ENCODE measurements at places on chromosomes 6 and 20.

DNA sequence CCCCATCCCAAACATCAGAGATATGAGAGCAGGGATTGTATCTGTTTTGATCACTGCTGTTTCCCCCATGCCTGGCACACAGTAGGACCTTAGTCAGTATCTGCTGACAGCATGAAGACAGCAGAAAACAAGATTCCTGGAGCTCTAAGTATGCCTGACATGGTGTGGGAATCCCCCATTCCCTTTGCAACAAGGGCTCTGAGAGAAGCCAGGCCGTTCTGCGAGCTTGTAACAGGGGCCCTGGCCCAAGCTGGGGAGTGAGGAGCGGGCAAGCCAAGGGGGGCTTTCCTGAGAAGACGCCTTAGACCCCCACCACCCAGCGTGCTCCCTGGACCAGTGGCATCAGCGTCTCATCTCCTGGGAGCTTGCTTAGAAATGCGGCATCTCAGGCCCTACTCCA is 25.2 kb downstream of the PREX1 start:
- DNase-seq: no peak

GRCh38 chr6:105819745-105820144 is 266.4 kb upstream of the PRDM1 start:
- no peak for DNase-seq

DNA sequence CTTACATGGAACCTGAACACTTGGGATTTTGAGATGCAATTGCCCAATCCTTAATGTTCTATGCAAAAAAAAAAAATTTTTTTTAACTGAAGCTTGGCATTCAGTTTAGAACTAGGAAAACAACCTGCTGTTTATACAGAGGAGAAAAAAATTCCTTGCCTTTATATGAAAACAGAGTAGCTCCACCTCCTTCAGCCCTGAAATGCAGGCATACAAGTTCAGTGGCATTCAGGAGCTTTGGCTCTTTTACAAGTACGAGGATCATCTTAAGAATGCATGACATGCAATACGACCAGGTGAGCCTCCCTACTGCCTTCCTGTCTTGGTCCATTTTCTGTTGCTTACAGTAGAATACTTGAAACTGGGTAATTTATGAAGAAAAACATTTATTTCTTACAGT is 20.4 kb downstream of the PAX1 start:
- no peak for DNase-seq

DNA sequence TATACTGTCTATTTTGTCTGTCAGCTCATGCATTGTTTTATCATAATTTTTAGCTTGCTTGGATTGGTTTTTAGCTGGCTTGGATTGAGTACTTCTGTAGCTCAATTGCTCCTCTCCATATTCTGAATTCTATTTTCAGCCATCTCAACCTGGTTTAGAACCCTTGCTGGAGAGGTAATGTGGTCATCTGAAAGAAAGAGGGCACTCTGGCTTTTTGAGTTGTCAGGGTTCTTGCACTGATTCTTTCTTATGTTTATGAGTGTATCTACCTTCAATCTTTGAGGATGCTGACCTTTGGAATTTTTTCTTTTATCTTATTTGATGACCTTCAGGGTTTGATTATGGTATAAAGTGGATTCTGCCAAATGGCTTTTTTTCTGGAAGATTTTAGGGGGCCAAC is 632.7 kb upstream of the ID4 start:
- DNase-seq: no peak

DNA sequence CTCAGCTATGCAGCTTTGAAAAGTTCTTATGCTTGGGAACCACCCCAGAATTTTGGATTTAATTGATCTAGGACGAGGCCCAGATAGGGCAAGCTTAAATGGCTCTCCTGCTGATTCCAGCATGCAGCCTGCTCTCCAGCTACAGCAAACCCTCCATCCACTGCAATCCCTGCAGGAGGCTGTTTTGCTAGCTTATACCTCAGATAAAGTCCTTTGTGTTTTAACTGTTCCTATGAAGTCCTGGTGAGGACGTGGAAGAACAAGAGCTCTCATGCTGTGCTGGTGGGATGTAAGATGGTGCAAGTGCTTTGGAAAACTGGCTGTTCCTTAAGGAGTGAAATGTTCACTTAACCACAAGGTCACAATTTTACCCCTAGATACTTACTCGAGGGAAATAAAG is 25.5 kb upstream of the NXT1 start:
- DNase-seq: no peak

GRCh38 chr6:111992851-111993250 is 61.1 kb upstream of the CCN6 start:
- DNase-seq: no peak

- peak; percentile 32 for DNase-seq
Measured at GRCh38 chr20:43538878-43539700, 19.7 kb upstream of the SGK2 start.

DNA sequence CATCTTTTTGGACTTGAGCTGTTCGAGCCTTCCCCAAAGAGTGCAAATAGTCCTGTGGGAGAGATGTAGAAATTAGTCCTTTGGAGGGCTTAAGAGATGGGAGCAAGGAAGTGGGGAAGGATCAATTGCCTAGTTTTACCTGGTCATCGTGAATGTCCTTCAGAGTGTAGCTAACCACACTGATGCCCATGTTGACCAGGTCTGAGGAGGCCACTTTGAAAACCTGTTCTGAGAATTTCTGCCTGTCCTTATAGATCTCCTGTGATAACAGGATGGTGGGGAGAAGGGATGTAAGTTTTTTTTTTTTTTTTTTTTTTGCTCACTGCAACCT is 2.0 kb downstream of the FLOT1 start:
- no peak for DNase-seq

DNA sequence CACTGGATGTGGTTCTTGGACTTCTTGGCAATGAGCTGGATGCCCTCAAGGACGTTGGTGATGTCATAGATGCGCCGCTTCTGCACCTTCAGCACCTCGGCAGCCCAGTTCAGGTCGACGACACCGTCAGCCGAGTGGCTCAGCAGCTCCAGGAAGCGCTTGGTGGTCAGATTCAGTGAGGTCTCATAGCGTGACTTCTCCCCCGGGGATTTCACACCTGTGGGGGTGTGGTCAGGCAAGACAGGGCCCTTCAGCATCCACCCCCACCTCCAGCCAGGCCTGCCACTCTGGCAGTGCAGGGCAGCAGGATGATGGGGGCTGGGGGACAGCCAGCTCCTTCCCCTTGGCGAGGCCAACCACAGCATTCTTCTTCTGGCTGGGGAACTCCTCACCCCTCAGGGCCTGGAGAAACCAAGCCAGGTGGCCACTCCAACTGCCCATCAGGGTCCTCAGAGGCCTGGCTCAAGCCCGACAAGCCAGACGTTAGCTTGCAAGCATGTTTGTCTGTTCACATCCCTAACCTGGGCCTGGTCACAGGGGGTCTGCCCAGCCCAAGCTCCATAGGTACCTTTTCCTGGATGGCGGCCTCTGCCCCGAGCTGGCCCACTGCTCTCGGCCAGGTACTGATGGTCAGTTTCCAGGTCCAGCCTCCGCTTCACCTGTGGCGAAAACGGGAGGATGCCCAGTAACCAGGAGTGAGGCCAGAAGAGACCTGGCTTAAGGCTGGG is 5.7 kb upstream of the NECAB3 start:
- DNase-seq: no peak

DNA sequence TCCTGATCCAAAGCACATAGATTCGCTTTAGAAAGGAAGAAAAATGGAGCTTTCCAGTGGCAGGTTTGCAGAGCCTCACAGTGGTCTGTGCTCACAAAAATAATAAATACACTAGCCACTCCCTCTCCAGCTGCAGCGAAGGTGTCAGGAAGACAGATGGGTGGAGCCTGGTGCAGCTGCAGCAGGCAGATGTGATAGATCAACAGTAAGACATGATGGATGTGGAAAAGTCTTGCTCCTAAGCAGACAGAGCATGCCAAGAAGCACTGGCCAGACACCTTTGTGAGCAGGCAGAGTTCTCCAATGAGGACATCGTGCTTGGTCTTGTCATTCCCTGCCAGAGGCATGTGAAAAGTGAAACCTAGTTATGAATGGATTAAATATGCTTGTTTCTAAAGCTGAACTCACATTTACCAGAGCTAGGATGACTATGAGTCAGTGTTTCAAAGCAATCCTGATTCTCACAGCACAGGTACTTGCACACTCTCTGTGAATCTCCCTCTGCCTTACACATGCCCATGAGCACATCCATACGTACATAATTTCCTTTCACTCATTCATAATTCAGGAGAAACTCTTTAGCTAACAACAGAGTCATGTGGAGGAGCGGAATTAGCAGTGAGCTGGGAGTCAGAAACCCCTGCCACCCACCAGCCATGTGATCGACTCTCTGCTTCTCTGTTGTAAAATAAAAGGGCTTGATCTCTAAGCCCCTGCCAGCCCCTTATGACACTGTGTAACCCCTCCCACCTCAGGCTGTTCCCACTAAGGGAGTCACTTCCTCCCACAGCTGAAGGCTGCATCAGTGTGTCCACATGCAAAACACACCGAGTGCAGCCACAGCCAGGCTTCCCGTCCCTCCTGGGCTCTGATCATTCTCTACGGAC is 111.2 kb downstream of the SCML4 start:
- DNase-seq: no peak

DNA sequence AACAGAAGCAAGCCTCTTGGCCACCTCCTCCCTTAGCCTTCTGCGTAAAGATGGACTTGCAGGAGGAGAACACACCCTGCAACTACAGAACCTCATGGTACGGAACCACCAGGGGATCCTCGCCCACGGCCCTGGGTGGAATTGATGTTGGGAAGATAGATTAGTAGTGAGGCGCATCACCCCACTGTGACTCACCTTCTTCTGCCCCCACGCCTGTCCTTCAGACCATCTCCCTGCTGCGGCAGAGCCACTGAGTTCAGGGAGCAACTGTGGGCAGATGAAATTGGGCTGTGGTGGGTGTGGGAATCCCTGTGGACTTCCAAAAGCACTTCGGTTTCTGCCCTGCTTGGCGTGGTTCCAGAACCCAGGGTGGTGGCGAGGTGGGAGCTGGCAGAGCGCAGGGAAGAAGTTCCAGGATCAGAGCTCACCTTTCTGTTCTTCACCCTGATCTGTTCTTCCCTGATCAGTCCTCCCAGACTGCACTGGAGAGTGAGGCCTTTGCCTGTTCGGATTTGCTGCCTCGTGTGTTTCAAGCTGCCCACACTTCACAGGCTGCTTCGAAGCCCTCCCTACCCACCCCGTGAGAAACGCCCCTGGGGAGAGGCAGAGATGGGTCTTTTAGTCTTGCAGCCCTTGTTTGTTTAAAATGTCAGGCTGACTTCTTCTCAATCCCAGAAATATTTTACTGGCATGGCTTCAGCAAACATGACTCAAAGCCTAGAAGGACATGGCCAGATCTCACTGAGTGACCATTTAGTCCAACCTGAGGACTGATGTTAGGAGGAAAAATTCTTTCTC is 92.8 kb upstream of the MLN start:
- peak; percentile 43 for DNase-seq

DNA sequence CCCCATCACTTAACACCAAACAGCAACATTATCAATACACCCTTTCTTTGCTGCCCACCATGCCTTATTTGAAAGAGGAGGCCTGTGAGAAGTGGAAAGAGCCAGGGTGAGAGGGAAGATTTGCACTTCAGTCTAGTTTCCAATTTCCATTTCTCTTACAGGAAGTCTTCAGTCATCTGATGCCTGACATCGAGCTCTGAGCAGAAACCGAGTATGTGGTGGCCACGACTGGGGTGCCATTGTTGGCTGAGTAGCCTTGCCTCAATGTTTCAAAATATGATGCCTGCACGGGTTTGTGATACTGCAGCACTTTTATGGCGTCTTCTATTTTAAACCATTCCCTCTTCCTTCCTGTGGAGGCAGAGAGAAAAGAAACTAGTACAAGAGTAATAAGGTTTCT is 39.8 kb upstream of the SMIM29 start:
- DNase-seq: no peak

GRCh38 chr6:46042355-46042999 is 26.8 kb upstream of the CLIC5 start:
- no peak for DNase-seq

GRCh38 chr6:3939368-3939958 is 90.3 kb downstream of the FAM50B start:
- DNase-seq: no peak

DNA sequence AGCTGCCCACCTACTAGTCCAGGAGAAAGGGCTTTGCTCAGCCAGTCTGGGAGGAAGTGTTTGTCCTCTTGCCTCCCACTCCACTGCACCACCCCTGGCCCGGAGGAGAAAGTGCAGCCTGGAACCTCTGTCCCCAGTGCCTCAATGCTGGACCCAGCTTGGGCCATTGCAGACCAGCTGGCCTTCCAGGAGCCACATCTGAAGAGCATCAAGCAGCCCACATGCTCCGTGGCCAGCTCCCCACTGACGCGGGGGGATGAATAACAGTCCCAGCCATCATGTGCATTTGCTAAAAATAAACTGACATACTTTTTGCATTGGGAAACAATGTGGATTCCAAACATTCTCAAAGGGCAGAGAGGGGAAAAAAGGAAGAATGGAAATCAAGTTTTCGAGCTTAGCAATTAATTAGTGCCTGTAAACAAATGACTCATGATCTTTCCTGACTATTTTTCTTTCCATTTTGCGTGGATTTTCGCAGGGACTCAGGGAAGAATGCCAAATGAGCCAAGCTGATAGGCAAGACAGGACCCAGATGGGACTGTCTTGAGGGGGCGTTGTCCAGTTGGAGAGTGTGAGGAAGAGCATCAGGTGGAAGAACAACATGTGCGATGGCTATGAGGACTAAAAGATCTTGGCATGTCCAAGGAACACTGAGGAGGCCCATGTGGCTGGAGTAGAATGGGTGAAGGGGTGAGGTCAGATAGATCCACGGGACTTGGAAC is 34.1 kb downstream of the CEBPB start:
- DNase-seq: peak; percentile 94

DNA sequence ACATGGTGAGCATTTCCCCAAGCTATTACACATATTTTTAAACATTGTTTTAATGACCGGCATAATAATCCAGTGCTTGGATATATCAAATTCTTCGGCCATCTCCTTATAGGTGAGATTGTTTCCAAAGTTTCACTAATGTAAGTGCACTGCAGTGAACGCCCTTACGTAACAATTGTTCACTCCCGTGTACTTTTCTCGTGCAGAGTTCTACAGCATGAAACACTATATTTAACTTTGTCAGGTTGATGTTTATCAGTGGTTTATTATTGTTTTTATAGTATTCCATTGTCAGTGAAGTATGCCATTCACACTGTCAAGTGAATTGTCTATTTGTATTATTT is 3.4 kb upstream of the GZF1 start:
- DNase-seq: no peak

GRCh38 chr6:1689141-1689540 is 79.4 kb downstream of the FOXC1 start:
- DNase-seq: peak; percentile 19

DNA sequence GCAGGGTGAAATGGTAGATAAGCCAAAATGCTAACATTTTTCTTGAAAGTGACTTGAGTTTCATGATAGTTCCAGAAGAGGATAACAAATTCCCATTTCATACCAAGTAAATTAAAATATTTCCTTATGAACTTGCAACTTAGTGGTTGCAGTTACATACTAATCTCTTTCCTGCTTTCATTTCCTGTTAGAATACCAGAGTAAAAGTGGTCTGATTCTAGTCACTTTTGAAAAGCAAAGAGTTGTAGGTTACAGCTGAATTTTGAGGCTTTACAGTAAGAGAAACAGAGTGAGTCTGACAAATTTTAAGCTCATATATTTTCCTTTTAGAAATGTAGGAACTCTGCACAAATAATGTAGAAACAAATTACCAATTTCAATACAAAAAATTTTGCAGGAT is 117.4 kb downstream of the ZFAND3 start:
- no peak for DNase-seq

Measured in foreskin fibroblast (primary cell).